ENCODE measurements at places on chromosomes 1 and 21.

DNA sequence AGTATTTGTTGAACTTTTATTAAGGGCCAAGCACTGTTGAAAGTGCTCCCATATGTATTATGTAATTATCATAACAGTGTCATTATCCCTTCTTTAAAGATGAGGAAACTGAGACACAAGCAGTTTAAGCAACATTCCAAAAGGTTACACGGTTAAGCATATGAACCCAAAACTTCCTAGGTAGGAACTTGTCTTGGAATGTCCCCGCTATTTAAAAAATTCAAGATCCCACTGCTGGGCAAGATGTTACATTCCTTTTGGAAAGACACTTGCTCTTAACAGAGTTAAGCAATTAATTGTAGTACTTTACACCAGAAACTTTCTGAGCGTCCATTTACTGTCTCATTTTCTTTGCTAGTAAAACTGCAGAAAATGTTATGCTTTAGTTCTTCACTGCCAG is 15.6 kb downstream of the LMO4 start:
- no peak for DNase-seq

DNA sequence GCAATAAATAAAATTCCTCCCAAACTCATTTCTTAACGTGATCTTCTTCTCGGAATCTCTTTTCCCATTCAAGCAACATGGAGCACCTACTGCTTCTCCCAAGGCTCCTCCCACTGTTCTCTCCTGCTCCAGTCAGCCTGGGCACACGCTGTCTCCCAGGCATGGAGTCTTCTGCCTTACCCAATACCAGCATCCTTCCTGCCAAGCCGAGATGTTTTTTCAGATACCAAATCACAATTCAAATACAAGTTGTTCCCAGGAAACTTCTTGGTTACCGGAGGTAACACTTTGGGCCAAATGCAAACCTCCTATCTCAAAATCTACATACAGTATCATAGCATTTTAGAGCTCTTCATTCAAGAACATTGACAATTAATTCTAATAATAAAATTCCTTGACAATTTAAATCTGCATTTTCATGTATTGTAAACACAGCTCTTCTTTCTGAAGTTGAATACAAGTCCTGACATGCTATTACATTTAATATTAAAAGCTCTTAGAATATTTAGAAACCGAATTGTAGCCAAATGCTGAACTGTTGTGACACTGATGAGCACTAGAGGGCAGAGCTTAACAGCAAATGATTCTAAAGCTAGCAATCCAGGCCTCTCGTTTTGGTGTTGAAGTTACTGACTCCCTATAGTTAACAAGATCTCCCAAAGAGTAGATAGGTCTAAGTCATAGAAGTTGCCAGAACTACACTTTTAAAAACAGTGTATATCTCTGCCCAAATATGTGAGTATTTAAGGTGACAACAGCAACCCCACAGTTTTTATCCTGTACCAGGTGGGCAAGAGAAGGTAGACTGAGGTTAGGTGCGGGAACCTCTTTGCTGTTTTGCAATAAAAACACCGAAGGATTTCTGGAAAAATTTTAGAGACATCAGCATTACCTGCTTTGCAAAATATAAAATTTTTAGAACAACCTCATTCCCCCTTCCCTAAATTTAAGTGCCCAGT is 52.3 kb downstream of the BCAR3 start:
- DNase-seq, result peak; percentile 85

GRCh38 chr1:190172651-190173430 is 304.8 kb downstream of the BRINP3 start:
- DNase-seq, result no peak

DNA sequence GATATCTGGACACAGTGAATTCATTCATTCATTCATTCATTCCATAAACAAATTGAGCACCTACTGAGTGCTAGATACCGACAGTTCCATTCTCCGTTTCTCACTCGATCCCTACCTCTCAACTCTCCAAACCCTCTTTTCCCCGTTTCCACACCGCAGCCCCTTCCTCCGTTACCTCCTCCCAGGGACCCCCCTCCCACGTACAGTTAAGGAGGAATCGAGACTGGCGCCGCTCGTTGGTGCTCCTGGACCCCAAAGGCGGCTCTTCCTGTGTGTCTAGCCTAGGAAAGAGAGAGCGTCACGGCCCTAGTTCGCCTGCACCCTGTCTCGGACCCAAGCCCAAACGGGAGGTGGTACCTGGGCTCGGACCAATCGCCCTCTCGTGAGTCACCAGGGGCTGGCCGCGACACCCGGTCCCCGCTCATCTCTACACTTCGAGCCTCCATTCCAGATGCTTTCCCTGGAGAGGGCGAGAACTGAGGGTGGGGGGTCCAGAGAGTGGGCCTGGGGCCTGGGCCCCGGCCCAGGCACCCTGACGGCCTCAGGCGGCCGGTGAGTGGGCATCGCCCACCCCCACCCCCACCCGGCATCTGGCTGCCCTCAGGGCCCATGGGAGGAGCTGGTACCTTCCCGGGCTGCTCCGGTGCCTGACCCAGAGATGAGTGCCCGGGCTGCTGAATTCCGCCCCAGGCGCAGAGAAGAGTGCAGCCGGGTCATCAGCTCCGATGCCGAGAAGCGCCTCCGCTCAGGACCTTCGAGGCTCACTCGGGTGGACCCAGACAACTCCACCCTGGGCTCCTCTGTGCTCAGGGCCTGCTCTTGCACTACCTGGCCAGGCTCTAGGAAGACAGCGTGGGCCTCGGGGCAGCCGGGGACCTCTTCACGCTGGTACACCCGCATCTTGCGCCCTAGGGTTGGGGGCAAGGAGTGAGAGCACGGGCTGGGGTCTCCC is 4.9 kb downstream of the ARHGEF19 start:
- DNase-seq, result no peak

GRCh38 chr1:15089258-15089992 is 64.1 kb upstream of the TMEM51 start:
- no peak for DNase-seq

GRCh38 chr1:43199093-43199726 is 27.1 kb downstream of the CFAP57 start:
- no peak for DNase-seq

GRCh38 chr1:25486602-25487001 is 55.9 kb downstream of the MACO1 start:
- DNase-seq, result no peak

DNA sequence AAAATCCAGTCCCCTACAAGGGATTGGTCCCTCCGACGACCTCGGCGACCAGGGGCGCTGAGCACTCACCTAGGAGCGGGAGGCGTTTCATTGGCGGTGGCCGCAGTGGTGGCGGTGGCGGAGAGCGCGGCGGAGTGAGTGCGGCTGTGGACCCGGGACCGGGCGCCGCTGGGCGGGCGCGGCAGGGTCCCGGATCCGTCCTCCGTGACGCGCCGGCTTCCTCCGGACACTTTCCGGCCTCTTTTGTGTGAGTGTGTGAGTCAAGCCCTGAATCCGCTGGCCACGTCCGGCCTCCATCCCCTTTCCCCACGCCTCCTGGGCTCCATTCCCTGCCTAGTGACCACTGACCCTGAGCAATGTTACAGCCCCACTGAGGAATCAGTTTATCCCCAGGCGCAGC is at the start of gene ADGRL4:
TSS of gene ADGRL4 (minus strand) at position 167 of the 400 bp plus-strand sequence. CDS start at position 91, 76 bp downstream.
- no peak for DNase-seq

DNA sequence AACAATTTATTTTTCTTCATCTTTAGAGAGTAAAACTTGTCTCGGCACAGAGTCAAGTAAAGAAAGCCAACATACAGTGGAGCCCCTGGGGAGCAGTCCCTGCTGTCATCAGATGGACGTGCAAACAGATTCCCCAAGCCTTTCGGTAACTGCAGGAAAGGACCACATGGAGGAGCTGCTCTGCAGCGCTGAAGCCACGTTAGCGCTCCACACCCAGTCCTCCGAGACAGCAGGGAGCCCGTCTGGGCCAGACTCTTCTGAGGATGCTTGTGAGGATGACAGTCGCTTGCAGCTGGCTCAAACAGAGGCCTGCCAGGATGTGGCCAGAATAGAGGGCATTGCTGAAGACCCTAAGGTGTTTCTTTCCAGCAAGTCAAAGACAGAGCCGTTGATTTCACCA is 77.1 kb upstream of the SCCPDH start:
- DNase-seq, result no peak

DNA sequence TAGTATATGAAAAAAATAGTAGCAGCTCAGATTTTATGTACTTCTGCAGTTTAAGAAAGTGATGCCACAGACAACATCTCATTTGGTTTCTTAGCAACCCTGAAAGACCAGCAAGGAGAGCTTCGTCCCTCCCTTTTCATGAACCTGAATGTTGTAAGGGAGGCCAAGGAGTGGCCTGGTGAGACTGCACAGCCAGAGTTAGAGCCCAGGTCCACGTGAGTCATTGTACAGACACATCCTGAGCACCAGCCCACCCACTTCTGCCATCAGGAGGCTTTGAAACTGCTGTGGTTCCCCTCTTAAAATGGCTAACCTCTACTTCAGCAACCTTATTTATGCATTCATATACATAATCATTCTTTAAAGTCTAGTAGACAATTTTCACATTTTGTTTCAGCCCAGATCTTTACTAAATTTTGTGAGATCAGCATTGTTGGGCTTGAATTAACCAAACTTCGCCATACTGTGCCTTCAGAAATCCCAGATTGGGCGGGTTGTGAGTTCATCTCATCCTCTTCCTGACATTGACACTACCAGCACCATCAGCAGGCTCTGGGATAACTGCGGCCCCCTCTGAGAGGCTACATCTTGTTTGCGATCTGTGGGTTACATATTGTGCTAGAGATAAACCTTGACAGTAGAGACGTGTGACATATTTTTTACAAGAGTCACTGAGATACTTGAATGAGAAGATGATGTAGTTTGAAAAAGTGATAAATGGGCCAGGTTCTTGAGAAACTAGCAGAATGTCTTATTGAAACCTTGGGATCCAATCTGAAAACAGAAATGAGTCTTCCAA is 106.7 kb downstream of the CAMTA1 start:
- DNase-seq, result no peak

DNA sequence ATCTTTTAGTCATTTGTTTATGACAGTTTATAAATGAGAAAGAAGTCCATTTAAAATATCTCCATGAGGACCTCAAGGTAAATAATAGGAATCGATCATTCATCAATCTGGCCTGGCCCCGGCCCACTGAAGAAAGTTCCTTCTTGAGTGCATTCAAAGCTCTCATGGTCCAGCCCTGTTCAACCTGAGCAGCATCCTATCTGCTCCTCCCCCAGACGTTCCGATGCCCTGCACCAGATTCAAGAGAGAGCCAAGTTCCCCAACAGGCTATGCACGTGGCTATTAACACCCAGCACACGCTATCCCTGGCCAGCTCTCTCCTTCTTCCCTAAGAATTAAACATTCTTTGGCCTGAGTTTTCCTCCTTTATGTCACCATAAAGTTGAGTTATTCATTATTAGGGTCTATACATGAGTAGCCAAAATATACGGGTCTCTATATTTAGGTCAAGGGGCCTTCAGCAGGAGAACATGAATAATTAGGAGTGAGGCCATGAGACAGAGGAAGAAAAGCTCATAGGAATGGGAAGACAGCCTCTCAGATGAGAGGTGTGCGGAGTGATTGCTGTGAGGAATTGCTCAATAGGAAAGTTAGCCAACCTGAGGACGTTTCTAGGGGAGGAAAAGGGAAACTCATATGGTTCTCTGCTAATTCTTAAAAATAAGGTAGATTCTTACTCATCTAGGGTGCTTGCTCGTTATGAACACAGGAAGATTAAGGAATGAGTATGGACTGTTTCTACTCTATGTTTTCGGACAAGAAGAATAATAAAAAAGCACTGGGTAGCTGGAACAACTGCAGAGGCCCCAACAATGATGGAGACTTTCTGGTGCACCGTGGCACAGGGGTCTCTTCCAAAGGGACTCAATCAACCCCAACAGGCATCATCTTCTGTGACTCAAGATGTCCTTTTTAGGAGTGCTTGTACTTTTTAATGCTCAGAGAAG is 23.6 kb downstream of the RUNX1 start:
- no peak for DNase-seq

- DNase-seq, result no peak
Measured at GRCh38 chr1:226985239-226985838, 45.2 kb downstream of the COQ8A start.

DNA sequence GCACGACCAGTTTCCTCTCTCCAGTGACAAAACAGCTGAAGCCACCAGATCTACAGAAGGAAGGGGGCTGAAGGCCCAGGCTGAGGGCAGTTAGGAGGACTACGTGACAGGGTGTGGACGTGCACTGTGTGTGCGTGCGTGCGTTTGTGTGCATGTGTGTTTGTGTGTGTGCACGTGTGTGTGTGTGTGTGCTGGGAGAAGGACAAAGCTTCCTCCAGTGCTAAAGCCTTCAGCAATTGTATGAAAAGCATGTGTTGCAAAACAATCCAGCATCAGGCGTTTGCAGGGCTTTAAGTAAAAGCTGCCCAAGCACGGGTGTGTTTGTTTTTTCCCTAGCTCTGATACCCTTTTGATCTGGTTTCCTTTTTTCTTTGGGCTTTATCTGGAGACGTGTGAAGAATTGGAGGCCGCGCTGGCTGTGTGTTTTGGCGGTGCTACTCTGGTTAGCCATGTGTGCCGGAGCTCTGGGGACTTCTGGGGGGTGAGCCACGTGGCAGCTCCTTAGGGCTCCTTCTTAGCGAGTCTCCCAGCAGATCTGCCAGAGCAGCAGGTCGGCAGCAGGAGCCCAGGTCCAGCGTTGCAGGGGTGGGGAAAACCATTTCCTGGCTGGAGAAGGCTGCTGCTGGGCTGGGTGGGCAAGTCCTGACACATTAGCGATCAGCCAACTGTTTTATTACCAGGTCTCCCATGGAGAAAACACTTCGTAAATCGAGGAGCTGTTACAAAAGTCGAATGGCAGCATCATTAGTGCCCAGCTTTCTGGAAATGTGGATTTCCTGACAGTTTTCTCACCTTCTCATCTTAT is 73.4 kb downstream of the UCK2 start:
- DNase-seq, result no peak

DNA sequence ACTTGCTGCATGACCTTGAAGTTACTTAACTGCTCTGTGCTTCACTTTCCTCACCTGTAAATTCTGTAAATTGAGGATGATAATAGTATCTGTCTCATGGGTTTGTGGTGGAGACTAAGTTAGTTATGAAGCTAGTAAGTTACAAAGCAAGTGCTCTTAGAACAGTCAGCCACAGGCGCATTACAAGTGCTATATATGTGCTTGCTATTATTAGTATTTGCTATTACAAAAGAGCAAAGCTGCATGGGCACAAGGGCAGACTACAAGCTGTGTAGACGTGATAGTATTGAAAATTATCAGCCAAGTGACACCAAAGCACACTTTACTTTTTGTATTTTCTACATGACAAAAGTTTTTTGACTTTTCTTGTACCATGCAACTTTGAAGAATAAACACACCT is 150.9 kb upstream of the CTTNBP2NL start:
- DNase-seq, result no peak

GRCh38 chr1:209029737-209030136 is 553.8 kb upstream of the CAMK1G start:
- DNase-seq, result no peak

DNA sequence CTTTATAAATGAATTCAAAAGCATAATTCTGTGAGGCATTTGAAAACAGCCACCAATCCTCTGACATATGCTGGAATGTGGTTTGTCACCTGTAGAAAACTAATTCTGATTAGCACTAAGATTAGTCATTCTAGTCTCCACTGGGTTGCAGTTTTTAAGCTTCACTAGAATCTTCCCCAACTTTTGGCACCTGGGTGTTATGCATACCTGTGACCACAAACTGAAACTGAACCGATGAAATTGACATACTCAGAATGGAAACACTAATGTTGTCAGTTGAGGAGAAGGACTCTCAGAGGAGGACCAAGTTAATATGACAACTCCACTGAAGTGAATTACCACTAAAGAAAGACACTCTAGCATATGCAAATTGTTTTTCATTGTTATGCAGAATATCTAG is 285.8 kb upstream of the NEGR1 start:
- no peak for DNase-seq

All from SW 1271 (cell line).